ENCODE measurements at places on chromosomes 2 and 18. TPM values are rescaled to one million over a fixed set of nuclear protein-coding genes. Genes with fewer than 3 reads are reported as not detected.

DNAJC5G gene
- not detected for total RNA-seq

SERPINB13 gene
- total RNA-seq, result not detected

CUL3 gene
- total RNA-seq, result 63.4 TPM

- no peak for DNase-seq
Measured at GRCh38 chr2:85779641-85780315, 26.0 kb downstream of the ATOH8 start.

DNA sequence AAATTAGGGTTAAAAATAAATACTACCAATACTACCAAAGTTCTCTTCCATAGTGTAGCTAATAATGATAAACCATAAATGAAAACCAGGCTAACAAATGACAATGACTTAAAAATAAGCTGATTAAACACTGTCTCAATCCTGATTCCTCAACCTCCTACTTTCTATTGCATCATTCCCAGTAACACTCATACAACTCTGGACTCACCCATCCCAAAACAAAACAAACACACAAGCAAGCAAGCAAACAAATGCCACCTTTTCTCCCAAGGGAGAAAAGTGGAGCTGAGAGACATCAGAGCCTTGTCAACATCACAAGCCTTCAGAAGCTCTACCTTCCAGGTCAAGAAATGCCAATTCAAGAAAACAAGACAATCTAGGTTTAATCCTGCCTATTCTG, 620.7 kb downstream of the NYAP2 start:
- DNase-seq, result no peak

GRCh38 chr2:113079131-113079530, 11.4 kb downstream of the IL1F10 start:
- DNase-seq, result no peak

DNA sequence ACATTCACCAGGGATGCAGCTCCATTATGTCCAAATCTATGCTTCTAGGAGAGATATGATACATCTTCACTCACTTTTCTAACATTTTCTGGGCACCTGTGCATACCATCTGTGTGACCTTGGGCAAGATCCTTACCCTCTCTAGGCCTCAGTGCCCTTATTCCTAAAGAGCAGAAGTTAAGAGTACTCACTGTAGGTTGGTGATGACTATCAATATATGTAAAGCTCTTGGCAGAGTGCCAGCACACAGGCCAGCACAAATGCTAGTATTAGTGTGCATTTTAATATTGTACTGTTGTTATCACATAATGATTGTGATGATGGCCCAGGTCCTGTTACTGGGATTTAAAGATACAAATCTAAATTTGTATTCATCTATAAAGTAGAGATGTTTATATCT, 199.2 kb downstream of the RAD51AP2 start:
- DNase-seq, result no peak
